Brain microvascular endothelial cell (primary cell): ENCODE measurements at places on chromosomes 12 and 14.

DNA sequence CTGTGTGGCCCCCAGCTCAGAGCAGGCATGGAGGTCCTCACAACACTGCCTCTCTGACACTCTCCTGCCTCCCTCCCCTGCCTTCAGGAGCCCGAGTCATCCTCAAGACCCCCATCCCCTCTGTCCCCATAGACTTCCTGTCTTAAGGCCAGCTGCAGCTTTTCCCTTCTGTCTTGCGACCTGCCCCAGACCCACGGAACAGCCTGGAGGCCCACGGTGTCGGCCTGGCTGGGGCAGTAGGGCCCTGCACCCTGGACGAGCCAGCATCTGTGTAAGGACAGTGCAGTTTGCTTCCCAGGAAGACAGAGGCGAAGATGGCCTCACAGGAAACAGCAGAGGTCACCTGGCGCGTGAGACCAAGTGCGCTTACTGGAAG lies 9.7 kb downstream of the TEDC1 start:
- no peak for DNase-seq

DNA sequence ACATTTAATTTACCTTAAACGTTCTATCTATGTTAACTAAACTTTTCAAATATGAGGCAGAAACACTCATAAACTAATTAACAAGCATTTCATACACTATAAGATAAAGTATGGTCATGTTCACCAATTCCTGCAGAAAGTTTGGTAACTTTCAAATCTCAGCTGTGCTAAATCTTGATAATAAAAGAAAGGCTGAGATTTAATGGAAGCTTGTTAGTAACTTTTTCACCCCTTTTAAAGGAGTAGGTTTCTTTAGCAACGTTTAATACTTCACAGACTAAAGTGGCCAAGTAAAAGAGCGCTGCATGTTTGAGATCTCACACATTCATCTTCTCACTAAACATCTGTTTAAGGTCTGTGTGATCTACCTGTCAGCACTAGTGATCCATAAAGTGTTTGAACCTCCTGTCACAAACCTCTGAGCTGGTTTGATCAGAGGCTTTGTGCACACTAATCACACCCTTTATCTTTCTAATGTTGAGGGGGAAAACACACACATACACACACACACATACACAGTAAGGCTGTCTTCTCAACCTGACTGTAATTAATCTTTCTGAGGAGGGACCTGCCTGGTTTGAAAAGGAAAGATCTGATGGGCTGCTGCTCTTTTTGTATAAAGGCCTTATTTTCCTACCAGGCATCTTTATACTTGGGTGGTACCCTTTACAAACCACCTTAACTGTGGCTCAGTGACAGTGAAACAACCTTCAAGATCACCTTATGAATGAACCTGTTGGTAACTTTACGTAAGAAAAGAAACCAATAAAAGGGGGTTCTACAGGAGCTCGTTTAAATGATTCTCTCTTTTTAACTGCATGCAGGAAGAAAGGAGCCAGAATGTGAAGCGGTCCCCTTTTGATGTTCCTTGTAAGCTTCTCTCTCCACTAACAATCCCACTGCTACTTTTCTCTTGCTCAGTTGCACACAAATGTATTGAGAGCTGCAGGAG lies 244.2 kb downstream of the SOX5 start:
- DNase-seq = no peak

GRCh38 chr14:73771848-73772638 lies 57.9 kb upstream of the PNMA1 start:
- DNase-seq = peak; percentile 73

DNA sequence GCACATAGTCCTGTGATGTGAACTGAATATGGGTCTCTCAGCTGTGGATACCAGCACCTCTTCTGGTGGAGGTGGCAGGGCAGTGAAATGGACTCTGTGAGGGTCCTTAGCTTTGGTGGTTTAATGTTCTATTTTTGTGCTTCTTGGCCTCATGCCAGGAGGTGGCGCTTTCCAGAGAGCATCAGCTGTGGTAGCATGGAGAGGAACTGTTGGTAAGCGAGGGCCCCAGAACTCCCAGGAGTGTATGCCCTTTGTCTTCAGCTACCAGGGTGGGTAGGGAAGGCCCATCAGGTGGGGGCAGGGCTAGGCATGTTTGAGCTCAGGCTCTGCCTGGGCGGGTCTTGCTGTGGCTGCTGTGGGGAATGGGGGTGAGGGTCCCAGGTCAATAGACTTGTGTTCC lies 241.7 kb downstream of the AEBP2 start:
- no peak for DNase-seq

- no peak for DNase-seq
Observed at GRCh38 chr14:21109377-21110138, 8.7 kb downstream of the TMEM253 start.

DNA sequence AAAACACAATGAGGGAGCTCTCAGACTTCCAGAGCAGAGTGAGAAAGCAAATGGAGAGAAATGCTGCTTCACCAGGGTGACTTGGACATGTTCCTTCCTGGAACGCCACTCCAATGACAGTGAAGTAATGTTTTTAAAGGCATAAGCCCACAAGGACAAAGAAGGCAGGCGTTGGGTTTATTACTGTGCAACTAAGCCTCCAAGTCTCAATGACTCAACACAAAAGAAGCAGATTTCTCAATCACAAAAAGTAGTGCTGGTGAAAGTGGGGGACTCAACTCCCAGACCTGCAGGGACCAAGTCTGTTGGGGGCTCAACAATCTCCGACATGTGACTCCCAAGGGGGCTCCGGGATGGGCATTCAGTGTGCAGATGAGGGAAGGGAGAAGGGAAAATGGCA lies 505.2 kb downstream of the BCL11B start:
- DNase-seq = no peak

DNA sequence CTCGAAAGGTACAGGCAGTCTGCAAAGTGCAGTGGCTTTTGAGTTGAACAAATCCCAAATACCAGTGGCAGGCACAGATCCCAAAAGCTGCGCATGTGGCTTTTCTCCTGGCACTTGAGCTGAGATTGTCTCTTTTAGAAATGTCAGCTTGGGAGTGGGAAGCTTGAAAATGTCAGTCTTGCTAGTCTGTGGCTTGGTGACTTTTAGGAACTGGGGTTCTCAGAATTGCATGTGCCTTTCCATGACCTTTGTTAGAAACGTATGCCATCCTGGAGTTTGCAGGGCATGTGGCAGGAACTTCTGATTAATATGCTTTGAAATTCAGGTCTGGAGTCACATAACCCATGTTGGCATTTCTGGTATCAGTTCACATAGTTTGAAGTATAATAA lies 182.1 kb downstream of the CHST11 start:
- DNase-seq = no peak

- DNase-seq = peak; percentile 81
Observed at GRCh38 chr12:43306066-43306465, 245.9 kb downstream of the ADAMTS20 start.
